ENCODE measurements at places on chromosomes 2 and 18.
A peak's percentile ranks its signal among the peaks of the same experiment; 100 is the strongest.

- no peak for DNase-seq
These were observed 98.0 kb downstream of the CAMKMT start for GRCh38 chr2:44459739-44460138.

DNA sequence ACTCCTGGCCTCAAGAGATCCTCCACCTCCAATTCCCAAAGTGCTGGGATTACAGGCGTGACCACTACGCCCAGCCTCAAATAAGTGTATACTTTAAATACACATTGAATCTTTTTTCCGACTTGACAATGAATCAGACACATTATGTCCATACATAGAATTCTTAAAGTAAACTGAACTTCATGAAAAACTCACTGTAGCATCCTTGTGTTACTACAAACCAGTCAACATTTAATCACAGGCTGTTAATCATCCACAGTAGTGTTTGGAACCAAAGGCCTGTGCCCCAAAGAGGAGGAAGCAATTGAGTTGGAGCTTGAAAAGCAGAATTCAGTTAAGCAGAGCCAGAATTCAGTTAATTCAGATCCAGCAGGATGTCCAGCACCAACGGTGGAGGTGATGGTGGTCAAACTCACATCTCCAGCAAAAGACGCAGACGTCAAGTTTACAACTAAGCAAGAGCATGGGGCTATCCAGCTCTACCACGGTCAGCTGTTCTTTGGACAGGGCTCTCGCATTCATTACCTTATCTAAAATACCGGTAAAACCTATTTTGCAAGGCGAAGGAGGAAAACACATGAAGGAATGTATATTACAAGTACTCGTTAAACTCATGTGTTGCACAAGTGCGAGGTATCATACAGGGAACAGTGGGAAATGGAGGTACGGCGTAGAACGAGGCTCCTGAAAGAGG lies 1.2 kb downstream of the SLC39A6 start:
- DNase-seq = no peak

- DNase-seq = no peak
These were observed 305.4 kb upstream of the LYPD1 start for GRCh38 chr2:132975193-132976105.

DNA sequence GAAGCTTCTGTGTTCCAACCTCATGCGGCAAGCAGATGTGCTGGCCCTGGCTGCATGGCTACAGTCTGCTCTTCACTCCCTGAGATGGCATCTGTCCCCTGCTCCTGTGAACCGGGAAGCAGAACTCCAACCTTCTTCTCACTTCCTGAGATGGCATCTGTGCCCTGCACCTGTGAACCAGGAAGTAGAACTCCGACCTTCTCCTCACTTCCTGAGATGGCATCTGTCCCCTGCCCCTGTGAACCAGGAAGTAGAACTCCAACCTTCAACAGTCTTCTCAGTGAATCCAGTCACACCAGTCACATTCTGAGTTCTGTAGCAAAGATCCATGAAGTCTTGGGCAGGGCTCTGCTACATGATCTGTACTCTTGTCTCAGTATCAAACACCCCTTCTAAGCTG lies 887.2 kb upstream of the KLHL29 start:
- DNase-seq = no peak

DNA sequence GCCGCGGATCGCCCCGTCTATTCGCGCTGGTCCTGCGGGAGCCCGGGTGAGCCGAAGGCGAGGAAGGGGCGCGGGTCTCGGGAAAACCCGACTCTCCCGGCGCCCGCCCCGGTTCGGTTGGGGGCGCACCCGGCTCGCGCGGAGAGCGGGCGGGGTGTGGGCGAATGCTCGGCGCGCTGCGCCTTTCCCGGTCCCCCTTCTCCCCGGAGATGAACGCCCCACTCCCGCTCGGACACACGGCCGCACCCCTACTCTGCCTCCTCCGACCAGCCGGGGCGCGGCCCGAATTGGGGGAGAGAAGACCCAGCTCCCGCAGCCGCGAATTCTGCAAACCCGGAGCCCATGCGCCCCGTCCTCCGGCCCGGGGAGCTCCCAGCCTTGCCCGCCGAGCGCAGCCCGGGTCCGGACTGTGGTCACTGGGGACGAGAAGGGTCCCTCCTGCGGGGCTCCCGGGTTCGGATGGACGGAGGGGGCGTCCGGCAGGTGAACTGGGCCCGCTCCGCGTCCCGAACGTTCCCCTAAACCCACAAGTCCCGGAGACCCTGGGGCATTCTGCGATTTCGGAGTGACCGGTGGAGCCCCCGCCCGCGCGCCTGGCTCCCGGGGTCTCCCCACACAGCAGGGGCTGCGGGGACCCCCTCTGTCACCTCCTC lies 734 bp downstream of the KCNG2 start:
- no peak for DNase-seq

- DNase-seq = no peak
These were observed 127.7 kb downstream of the SMAD2 start for GRCh38 chr18:47802802-47803201.

DNA sequence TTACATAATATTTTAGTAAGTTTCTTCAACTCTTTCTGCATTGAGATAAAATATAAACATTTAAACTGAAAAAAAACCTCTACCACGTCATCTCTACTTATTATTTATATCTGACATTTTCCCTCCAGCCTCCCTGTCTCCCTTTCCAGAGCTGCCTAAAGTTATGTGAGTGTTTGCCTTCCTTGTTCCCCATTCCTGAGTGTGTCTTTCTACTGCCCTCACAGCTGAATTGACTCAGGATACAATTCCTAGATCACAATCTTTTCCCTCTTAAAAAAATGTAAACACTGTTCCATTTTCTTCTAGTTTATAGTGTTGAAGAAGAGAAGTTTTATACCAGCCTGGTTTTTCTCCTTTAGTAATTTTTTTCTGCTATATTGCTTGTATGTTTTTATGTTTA lies 5.3 kb downstream of the TRPM8 start:
- DNase-seq = no peak

DNA sequence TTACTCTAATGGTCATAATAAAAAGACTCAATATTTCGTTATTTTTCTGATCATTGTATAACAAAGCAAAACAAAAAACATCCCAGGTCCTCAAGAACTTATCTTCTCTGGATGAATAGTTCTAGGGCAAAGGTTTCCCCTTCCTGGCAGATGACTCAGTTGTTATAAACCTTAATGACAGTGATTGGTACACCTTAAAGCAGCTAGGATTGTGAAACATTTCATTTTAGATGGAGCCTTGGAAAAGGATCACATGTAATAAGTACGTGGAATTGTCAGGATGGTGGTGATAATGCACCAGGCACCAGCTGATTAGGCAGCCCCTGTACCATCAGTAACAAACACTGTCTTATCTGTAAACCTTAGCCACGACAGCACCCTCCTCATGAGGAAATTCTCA lies 47.2 kb downstream of the MEP1B start:
- DNase-seq = no peak

- no peak for DNase-seq
These were observed 217.2 kb upstream of the NXPH2 start for GRCh38 chr2:138997346-138997745.

GRCh38 chr2:208552943-208553342 lies 146.4 kb downstream of the PTH2R start:
- DNase-seq = no peak

- DNase-seq = no peak
These were observed 103.9 kb upstream of the EPAS1 start for GRCh38 chr2:46193356-46193755.

- no peak for DNase-seq
These were observed 440.7 kb upstream of the MMADHC start for GRCh38 chr2:150028322-150028721.

GRCh38 chr2:108244667-108245414 lies 5.1 kb downstream of the SULT1C3 start:
- no peak for DNase-seq

GRCh38 chr18:55845221-55845620 lies 257.2 kb upstream of the TCF4 start:
- no peak for DNase-seq

- DNase-seq = peak; percentile 89
These were observed 121.2 kb downstream of the ZNF521 start for GRCh38 chr18:25230658-25231326.

GRCh38 chr18:74457043-74457724 lies at the start of gene DIPK1C:
TSS of gene DIPK1C (minus strand) at chr18:74457308. CDS start at chr18:74457259, 49 bp downstream.
- peak; percentile 83 for DNase-seq
